Eye (tissue), 1 donor: ENCODE measurements at places on chromosomes 1 and 21.

- no peak for DNase-seq
Observed at GRCh38 chr1:184395937-184396480, 9.2 kb downstream of the C1orf21 start.

DNA sequence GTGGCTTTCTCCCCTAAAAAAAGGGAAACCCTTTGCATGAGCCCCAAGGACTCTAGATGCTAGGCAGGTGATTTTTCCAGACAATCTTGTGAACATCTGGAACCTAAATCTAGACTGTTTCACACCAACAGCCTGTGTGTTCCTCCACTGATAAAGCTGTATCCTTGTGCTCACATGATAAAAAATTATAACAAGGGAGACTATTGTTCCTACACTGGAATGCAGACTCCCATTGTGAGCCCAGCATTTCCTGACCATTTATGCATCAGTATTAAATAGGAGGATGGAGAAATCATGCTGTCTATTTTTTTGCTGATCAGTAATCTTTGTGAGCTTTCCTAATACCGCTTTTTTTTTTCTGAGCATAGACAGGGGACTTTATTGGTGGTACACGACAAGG lies 52.5 kb downstream of the ZNF697 start:
- DNase-seq, result no peak

DNA sequence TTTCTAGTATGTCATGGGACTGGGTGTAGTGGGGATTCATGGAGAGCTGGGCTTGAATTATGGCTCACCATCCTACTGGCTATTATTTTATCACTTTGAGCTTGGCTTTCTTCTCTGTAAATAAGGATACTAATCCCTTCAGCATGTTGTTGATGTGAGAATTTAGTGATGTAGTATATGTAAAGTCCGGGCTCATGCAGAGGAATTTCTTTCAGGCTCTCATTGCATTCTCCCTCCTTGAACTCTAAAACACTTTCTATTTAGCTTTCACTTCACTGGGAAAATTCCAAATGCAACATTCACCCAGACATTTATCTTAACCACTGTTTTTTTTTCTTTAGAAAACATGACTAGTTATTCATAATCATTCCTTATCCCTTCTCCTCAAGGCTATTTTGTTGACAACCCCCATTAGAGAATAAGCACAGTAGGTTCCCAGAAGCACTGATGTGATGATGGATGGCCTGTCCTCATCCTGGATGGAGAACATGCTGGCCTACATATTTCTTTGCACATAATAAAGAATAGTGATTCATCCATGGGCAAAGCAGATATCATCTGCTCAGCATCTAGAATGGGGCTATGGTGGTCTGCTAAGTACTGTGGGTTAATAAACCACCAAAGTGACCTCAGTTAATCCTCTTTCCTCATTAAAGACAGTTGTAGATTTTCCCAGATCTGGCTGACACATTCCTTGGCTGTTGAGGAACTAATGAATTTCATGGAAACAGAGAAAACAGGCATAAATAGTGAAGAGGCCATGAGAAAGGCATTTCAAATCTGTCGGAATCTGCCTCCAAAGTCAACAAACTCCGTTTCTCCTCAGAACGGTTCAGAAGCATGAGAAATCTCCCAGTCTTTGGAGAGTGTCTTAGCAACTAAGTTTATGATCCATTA lies 68.0 kb upstream of the CYP2J2 start:
- peak; percentile 39 for DNase-seq

GRCh38 chr1:169872906-169873305 lies 20.8 kb downstream of the SCYL3 start:
- DNase-seq, result no peak

- DNase-seq, result no peak
Observed at GRCh38 chr1:63960326-63960725, 186.5 kb downstream of the ROR1 start.

- DNase-seq, result no peak
Observed at GRCh38 chr21:35217504-35218060, 168.5 kb upstream of the RUNX1 start.

GRCh38 chr1:14625996-14626395 lies 27.5 kb downstream of the KAZN start:
- peak; percentile 57 for DNase-seq

DNA sequence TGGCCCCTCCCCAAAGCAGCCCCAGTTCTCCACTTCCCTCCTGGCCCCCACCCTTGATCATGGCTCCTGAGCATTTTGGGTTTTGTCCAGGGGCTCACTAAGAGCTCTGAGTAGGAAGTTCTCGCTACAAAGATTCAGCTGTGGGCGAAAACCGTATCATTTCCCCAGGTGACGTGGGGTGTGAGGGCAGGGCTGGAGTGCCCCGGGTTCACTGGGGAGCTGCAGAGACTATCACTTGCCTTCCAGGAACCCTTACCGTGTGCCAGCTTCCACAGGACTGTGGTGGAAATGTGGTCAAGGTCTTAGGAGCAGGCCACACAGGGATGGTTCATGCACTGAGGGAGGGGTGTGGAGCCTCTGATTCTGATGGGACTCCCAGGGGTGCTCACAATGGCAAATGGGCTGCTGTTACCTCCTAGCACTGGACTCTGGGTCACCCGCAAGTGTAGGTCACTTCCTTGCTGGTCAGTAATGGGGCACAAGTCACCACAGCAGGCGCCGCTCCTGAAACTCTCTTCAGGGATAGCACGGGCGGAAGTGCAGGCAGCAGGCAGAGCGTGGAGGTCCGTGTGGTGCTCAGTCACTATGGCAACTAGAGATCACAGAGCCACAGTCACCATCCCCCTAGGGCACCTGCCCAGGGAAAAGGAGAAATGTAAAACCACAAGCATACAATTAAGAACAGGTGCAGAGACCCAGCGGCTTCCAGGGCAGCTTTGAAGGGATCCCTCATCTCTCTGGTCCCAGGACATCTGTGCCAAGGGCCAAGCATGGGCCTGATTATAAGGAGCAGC lies 35.4 kb downstream of the RSPH1 start:
- DNase-seq, result peak; percentile 65

DNA sequence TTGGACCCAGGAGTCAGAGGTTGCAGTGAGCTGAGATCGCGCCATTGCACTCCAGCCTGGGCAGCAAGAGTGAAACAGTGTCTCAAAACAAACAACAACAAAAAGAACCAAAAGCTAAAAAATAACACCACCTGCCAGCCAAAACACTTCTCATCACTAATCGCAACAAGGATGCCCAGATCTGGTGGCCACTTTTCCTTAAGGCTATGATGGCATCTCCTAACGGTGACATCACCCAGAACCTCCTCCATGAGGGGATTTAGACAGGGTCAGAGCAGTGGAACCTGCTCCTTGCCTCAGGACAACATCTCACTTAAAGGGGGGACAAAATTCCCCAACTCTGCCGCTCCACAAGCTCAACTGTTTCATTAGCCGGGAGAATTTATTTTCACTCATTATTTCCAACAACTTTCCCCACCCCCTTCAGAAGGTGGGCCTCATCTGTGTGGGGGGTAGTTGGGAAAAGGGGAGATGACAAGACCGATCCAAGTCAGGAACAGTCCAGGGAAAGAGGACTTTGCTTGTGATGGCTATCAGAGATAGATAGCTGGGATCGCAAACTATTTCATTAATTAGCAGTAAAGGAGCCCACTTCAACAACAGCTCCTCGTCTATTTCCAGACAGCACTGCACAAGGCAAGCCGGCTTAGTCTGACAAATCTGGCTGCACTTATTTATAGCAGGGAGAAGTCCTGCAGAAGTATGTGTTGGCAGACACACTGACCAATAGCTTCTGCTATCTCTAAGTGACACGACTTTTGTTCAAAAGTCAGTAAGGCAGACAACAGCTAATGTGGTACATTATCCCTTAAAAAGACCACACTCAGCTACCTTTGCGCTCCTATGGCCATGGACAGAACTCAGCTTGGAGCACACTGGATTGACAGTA lies 2.6 kb downstream of the PABPC4 start:
- peak; percentile 19 for DNase-seq

- no peak for DNase-seq
Observed at GRCh38 chr1:45016090-45016697, 4.1 kb downstream of the UROD start.

DNA sequence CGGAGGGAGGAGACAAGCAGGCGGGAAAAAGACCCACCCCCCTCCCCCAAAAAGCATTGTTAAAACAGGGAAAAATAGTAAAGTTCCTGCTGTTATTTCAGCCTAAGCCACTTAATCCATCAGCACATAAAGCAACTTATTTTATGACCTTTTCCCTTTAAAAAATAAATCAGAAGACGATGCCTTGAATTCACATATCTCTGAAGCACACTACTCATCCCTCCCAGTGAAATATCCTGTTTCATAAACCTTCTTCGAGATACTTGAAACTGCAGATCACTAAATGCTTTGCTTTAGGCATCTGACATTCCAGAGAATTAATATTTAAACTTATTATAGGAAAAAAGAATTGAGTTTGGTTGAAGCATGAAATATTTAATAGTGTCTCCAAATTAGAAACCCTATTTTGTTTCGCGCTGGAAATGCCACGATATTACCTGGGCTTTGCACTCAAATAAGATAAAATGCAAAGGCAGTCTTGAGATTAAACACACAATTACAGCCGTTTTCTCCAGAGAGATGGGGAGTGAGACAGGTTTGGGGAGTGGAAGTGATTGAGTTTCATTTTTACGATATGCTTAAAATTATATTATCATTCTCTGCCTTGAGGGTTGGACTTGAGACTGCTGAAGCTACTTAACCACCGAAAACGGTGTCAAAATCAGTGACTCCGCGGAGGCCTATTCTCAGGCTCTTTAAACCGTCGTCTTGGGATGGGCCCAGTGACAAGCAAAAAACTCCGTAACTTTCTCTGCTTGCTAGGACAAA lies 9.3 kb downstream of the GLIS1 start:
- no peak for DNase-seq

DNA sequence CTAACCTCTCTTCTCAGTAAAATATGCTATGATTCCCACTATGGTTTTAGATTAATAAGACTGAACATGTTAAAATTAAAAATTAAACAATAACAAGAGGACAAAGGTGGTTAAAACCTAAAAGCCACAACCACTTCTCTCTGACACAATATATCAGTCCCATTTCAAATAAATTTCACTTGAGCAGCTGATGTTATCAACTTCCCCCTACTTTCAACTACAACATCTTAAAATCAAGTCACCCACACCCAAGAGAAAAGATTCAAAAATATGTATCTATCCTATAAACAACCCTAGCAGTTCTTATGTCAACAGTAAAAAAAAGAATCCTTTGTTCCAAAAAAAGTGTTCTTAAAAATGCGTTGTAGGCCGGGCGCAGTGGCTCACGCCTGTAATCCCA lies 7.5 kb downstream of the PUM1 start:
- no peak for DNase-seq

GRCh38 chr1:93765099-93765498 lies 83.5 kb upstream of the BCAR3 start:
- DNase-seq, result no peak

DNA sequence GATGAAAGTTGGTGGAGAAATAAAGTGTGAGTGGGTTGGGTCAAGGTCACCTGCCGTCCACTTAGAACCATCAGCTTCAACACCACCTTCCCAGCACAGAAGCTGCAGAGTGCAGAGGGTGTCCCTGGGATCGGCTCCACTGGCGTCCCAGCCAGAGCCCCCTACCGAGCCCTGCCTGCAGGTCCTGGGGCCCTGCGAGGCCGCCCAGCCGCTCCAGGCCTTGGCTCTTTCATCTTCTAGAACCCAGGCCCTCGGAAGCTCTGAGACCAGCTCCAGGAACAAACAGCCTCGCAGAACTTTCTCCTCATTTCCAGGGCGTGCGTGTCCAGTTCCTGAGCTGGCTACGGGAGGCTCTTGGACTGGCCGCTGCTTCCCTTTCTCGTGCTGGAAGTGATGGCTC lies 166.0 kb downstream of the PRDM16 start:
- no peak for DNase-seq

DNA sequence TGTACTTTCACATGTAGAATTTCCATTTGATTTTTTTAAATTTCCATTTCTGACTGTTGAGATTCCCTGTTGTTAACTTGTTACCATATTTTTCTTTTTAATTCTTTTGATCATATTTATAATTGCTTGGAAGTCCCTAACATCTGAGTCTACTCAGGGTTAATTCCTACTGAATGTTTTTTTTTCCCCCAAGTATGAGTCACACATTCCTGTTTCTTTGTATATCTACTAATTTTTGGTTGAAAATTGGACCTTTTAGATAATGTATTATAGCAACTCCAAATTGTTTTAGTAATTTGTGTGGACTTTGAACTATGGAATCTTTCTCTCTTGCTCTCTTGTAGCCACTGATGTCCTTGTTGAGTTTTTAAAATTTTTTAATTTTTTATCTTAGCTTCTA lies 54.6 kb downstream of the STXBP3 start:
- DNase-seq, result no peak

- DNase-seq, result no peak
Observed at GRCh38 chr1:207298636-207299398, 22.7 kb upstream of the CD55 start.
